LHCN-M2 (cell line): ENCODE measurements at places on chromosomes 13 and 19. TPM values are rescaled to one million over a fixed set of nuclear protein-coding genes. Genes with fewer than 3 reads are reported as not detected.

- DNase-seq: peak; percentile 79
Measured at GRCh38 chr19:41957838-41958366, 1.2 kb downstream of the RABAC1 start.

The ACP7 gene
- total RNA-seq: 0.13 and 0.29 TPM in 2 replicates

The KLK4 gene
- total RNA-seq: not detected in 2 replicates

DNA sequence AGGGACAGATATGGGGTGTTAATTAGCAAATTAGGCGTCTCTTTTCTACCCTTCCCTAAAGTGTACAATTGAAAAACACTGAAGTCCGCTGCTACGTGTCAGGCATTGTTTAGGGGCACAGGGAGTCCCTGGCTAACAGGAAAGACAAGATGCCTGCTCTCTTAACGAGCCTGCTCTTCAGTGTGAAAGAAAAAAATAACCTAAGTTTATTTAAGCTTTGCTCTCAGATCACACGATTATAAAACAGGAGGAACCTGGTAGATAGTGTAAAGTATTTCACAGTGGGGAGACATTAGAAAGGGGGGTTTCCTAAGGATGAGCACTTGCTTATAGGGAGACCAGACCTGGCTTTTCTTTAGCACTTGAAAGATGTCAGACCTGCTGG, 38.7 kb downstream of the IGFL2 start:
- no peak for DNase-seq

DNA sequence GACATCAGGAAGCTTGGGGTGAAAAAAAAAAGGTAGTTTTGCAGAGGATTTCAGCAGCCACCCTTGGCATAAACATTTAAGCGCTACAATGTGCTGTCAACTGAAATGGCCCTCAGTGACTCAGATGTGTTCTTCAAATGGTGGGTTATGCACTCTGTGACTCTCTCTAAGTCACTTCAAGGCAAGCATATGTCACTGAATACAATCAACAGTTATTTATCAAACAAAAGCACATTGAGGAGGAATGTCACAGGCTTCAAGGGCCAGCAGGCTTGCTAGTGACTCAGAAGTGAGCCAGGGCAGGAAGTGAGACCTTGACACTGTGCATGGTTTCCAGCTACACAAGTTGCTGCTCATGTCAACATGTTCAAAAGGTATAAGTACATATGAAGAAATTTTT, 523.7 kb upstream of the HTR2A start:
- DNase-seq: peak; percentile 38

- peak; percentile 79 for DNase-seq
Measured at GRCh38 chr13:67416047-67416925, 186.2 kb upstream of the PCDH9 start.

DNA sequence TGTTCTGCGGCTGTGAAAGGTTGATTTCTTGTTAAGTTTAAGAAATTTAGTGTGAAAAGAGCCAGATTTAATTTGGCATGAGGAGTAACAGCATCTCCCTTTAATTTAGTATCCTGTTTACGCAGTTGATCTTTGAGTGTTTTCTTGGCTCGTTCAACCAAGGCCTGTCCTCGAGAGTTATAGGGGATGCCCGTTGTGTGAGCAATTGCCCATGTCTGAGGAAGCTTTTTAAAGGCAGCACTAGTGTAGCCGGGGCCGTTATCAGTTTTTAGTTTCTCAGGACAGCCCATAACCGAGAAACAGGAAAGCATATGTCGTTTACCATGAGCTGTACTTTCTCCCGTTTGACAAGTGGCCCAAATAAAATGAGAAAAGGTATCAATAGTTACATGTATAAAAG, 47.5 kb upstream of the ZNF43 start:
- no peak for DNase-seq

GRCh38 chr13:25064396-25064795, 31.5 kb upstream of the PABPC3 start:
- DNase-seq: no peak

- no peak for DNase-seq
Measured at GRCh38 chr19:6743066-6743465, 3.6 kb downstream of the TRIP10 start.

- DNase-seq: no peak
Measured at GRCh38 chr13:24680258-24680920, at the start of gene ATP12A. TSS of gene ATP12A (plus strand) at chr13:24680408. CDS start at chr13:24680744, 336 bp downstream.

The ZNF69 gene
- total RNA-seq: 6.2 and 8.8 TPM in 2 replicates

DNA sequence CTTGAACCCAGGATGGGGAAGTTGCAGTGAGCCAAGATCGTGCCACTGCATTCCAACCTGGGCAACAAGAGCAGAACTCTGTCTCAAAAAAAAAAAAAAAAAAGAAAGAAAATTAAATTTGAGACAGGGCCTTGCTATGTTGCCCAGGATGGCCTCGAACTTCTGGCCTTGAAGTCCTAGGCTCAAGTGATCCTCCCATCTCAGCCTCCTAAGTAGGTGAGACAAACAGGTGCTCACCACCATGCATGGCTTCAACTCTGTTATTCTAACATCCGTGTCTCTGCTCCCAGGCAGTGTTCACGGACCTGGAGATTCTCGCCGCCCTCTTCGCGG, 40.3 kb downstream of the PDE4A start:
- no peak for DNase-seq

The TEX29 gene
- not detected in 2 replicates for total RNA-seq

GRCh38 chr13:31807090-31807541, 67.8 kb downstream of the RXFP2 start:
- peak; percentile 52 for DNase-seq

- peak; percentile 11 for DNase-seq
Measured at GRCh38 chr13:41274881-41275280, 11.5 kb upstream of the MTRF1 start.

DNA sequence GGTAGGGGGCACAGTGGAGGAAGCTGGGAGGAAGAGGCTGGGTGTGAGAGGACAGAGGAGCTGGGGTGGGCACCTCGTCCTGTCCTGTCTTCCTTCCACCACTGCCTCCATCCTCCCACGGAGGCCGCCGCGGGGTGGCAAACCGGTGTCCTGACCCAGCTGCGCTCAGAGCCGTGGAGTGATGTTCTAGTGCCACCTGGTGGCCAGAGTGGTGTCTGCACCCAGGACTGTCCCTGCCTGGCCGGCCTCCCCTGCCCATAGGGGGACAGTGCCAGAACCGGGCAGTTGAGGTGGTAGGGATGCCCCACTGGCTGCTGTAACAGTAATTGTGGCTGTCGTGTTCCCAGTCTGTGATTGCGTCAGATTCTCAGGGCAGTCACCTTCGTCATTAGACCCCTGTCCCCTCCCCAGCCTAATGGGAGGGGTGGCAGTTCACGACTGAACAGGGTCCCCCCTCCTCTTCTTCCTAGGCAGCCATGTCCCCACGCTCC, 11.1 kb upstream of the ARRDC2 start:
- peak; percentile 63 for DNase-seq

The TIMM13 gene
- 47.1 and 52.9 TPM in 2 replicates for total RNA-seq

The ATP8A2 gene
- 1.2 and 1.3 TPM in 2 replicates for total RNA-seq

DNA sequence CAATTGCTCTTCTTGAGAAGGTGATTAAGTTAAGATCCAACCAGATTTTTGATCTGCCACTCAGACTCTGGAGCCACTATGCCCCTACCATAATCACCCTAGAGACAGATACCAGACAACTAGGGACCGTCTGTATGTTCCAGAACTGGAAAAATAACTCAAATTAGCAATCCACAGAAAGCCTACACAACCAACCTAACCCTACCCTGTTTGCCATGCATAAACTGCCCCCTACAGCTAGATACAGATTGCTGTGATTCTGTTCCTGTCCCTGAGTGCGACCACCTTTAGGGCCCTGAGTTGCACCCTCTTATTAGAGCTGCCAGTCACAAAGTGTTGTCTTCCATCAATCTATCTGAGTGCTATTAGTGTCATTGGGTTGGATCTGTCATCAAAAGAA, 929.8 kb upstream of the SLITRK1 start:
- no peak for DNase-seq

DNA sequence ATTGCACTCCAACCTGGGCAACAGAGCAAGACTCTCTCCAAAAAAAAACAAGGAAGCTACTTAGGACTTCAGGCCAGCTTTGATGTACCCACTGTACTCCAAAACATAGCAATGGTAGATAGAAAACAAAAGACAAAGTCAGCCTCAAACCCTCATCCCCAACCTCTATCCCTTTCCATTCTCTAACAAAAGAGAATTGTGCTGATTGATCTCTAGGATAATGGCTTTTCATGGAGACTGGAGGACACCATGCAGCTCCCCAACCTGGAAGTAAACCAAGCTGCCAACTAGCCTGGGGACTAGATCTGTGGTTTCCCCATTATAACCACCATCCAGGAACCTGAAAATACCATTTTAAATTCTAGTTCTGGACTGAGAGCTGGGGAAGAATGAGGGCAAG, 4.3 kb upstream of the ZDHHC20 start:
- DNase-seq: no peak
